Stimulated activated CD4-positive, alpha-beta T cell treated with anti-CD3 and anti-CD28 coated beads, Interleukin-1b, Interleukin-23, amount 100 ng/mL, for 48 hours (primary cell): ENCODE measurements at places on chromosomes 6 and 20.

DNA sequence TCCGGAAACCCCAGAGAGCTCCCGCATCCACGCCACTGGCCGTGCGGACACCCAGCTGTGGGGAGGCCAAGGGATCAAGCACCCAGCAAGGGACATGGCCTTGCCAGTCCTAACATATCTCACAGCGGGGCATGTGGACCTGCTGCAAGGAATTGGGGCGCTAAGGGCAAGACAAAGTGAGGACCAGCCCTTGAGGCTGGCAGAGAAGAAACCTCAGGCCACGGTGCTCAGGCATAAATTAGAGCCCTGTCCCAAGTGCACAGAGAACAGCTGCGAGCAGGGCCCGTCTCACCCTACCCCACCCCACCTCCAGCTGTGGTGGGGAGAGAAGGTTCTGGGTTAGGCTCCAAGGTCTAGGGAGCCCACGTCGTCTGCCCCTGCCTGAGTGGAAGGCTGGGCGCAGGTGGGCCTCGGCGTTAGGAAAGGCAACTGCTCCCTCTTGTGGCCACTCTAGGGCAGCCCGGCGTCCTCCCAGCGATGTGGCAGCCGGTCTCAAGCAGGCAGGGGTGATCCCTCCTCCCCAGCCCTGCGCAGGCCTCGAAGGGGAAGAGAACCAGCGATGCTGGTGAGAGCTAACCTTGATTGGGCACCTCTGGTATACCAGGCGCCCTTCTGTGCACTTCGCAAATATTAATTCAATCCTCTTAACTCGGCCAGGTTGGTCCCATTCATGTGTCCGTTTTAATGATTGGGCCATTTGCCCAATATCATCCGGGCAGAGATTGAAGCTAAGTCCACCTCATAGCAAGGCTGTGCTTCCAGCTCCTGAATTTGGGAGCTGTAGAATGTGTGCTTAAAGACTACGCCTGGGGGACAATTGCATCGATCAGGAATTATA, 235.8 kb downstream of the NFATC2 start:
- peak; percentile 77 for DNase-seq

GRCh38 chr6:105270511-105270910, 90.7 kb upstream of the POPDC3 start:
- DNase-seq: no peak

DNA sequence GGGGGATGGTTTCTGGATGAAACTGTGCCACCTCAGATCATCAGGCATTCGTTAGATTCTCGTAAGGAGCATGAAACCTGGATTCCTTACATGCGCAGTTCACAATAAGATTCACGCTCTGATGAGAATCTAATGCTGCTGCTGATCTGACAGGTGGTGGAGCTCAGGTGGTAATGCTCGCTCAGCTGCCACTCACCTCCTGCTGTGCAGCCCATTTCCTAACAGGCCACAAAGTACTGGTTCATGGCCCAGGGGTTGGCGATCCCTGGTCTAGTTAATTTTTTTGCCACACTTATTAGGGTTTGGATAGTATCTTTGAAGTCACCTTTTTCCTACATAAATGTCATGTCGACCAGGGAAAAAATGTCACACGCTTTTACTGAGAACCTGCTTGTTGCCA, 96.8 kb upstream of the MLIP start:
- no peak for DNase-seq

DNA sequence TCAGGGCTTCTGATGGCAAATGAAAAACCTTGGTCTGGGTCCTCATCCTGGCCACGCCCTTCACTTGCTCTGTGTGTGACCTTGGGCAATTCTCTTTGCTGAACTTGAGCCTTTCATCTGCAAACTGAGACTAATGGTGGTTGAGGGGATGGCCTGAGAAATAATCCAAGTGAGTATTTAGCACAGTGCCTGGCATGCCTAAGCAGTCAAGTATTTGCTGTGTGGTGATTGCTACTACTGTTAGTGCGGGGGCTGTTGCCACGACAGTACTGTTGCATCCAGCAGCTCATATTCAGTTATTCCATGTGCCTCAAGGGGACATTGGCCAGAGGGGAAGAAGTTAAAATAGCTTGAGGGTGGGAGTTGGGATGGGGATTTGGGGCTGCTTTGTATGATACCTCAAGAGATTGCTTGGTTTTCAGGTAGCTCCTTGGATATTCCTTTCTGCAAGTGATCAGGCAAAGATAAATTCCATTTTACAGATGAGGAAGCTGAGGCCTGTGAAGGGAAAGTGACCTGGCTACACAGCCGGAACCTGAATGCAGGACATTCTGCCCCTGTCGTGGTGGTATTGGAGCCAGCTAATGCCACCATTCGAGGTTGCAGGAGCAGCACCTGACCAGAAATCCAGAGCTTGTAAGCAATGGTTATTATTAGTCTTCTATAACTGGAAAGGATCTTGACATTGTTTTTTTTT, 45.1 kb upstream of the EPB41L1 start:
- DNase-seq: no peak

GRCh38 chr20:48845721-48846306, 18.0 kb upstream of the PREX1 start:
- DNase-seq: no peak

DNA sequence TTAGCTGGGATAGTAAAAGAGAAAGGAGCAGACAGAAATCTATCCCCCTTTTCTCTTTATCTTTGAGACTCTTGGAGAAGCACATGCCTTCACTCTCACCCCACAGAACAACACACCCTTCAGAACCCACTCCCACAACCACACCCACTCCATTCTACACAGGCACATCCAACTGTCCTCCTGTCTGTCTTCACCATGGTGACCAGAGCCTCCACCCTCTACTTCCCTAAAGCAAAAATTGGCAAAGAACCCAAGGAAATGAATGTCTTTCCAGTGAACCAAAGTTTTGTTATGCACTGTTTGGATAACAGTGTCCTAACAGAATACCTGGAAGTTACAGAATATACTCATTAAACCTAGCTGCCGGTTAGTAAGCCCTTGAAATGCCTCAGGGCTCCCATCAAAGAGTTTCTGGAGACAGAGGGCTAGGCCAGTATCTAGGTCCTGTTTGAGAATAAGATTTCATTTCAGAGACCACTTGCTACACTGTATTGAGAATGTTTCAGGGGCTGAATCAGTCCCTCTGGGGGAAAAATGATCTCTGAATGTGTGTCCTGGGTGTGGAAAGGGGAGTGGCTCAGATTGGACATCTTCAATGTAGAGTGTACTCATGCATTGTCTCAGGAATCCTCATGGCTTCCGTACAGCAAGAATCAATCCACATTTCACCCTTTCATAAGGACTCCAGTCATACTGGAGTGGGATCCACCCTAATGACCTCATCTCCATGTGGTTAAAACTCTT, 101.1 kb downstream of the LY86 start:
- DNase-seq: no peak
